ENCODE measurements at places on chromosomes 16 and 17.
A peak's percentile ranks its signal among the peaks of the same experiment; 100 is the strongest.

DNA sequence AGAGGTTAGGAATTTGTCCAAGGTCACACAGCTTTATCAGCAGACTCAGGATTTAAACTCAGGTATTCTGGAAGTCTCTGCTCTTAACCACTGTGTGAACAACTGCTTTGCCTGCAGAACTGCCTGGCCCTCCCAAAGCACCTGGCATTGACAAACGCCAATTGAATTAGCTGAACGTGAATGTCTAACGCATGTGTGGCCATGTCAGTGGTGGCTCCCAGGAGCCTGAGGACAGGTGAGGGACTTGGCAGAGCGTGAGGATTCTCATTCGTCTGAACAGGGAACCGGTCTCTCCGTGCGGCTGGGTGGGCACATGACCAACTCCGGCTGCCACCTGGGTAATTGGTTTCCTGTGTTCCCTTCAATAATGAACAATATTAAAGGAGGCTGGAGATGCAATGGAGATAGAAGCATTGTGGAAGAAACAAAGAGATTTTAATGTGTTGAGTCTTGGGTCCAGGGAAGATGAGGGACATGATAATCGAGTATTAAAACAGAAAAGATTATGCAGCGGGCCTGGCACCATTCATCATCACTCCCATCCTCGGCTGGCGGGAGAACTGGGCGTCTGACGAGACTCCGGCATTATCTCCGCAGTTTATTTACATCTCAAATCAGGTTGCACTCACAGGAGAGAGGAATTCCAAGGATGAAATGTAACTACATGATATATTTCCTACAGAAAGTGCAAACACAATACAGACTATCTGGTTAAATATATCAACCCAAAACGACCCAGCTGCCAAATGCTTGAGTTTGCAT lies 113.5 kb downstream of the NPIPB5 start:
- no peak for DNase-seq

DNA sequence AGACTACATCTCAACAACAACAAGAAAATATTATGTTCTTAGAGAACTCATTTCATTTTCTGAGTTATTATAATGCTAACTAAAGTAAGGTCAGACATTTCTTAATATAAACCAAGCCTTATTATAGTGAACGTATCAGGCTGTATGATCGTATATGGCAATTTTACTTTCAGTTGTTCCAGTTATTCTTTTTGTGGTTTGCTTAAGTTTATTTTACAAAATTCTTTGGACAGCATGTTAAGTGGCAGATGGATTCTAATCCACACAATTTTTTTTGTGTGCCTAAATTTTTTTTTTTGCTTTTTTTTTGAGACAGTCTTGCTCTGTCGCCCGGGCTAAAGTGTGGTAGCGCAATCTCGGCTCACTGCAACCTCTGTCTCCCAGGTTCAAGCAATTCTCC lies 59.0 kb downstream of the VMP1 start:
- no peak for DNase-seq

- DNase-seq, result peak; percentile 67
Measured at GRCh38 chr17:59830007-59830630, 62.6 kb downstream of the TUBD1 start.

DNA sequence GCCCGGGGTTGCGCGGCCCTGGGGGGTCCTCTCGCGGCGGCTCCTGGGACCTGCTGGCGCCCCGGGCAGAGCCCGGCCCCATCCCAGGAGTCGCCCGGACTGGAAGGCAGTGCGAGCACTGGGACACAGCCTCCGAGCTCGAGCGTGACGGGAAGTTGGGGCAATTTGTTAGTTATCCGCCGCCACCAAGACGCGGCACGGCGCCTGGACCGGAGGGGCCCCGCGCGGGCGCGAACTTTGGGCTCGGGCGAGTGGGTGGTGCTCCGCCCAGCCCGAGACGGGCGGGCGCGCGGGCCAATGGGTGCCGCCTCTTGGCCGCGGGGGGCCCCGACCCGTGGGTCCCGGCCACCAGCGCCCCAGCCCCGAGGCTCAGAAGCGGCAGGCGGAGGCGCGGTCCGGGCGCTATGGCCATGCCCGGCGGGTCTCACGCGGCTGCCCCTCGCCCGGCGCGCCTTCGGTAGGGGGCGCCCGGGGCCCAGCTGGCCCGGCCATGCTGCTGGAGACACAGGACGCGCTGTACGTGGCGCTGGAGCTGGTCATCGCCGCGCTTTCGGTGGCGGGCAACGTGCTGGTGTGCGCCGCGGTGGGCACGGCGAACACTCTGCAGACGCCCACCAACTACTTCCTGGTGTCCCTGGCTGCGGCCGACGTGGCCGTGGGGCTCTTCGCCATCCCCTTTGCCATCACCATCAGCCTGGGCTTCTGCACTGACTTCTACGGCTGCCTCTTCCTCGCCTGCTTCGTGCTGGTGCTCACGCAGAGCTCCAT lies at the start of gene ADORA2B:
ADORA2B (plus strand) TSS at position 372 of the 768 bp plus-strand sequence; CDS start at position 491, 119 bp downstream.
- peak; percentile 55 for DNase-seq

DNA sequence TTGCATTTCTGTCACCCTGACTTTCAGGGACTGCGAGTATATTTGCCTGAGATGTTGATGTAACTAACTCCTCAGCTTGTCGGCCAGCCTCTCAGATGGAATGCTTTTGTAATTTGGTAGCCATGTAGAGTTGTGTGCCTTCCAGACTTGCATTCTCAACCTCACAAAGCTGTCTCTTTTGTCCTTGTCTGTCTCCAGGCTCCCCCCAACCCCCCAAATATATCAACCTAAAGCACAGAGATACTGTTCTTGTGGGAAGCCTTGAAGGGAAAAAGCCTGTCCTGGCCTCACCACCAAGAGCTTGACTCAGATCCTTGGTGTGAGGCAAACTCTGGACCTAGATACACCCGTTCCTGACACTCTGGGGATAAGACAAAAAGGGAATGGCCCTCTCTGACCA lies 18.4 kb downstream of the SAP30BP start:
- no peak for DNase-seq

DNA sequence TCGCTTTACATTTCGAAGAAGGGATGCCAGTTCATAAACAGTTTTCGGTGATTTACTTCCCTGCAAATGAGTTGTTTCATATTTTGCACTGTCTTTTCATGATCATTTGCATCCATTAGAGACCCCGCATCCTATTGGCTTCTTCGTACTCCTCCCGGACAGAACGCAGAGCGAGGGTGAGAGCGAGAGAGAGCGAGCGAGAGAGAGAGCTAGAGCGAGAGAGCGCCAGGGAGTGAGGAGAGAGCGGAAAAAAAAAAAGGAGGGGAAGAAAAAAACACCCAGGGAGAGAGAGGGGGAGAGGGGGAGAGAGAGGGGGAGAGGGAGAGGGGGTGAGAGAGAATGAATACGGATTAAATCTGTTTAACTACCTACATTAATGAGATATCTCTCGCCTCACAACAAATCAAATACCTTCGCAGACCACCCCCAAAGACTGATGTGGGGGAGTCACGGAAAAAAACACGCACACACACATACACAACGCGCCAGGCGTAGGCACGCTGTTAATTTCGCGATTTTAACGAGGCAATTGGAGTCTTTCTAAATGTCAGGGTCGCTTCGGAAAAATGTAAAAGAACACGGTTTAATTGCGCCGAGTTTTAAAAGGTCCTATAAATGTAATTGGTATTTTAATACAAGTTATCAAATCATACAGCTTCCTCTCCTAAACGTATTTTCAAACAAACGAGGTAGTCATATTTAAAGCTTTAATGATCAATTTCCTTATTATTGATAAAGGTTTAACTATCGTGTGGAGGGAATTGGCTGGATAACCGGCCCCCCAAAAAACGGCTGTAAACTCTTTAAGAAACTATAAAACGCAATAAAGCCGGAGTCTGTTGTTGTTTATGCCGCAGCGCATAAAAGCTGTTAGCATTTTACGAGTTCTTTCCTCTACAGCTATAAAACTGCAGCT lies at the start of gene HOXB8:
HOXB8 (minus strand) TSS at position 246 of the 916 bp plus-strand sequence. CDS start 588 bp downstream, outside the sequence.
- no peak for DNase-seq

- no peak for DNase-seq
Measured at GRCh38 chr16:84449156-84450140, 55.0 kb downstream of the MEAK7 start.

- no peak for DNase-seq
Measured at GRCh38 chr16:12503191-12503590, 300.5 kb downstream of the CPPED1 start.

DNA sequence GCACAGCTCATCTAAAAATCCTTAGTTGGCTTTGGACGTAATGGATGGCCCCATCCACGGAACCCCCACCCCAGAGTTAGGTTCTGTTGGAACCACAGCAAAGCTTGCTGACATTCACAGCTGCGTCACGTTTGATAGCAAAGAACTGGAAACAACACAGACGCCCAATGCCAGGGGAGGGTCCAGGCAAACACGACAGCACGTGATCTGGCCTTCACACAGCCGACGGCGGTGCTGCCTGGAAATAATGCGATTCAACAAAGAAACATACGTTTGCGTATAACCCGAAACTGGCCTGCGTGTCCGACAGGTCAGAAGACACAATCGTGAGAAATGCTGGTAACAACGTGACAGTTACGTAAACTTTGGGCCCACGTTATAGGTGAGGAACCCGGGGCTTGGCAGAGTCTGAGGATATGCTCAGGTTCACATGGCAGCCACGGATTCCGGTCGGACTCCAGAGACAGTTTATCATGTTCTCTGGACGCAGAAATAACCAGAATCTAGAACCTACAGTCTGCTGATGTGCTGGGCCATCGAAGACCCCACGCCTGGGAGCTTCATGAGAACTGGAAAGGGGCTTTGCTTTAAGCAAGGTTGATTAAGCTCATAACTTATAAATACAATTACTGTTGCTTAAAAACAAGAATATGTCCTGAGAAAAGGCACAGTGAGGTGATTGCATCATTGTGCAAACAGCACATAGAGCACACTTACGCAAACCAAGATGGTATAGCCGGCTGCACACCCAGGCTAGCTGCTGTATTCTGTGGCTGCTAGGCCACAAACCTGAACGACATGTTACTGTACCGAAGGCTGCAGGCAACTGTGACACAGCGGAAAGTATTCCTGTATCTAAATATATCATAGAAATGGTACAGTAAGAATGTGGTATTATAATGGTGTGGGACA lies 70.4 kb downstream of the RPH3AL start:
- no peak for DNase-seq

GRCh38 chr16:74999219-74999608 lies 390 bp downstream of the ZNRF1 start:
- DNase-seq, result peak; percentile 17

DNA sequence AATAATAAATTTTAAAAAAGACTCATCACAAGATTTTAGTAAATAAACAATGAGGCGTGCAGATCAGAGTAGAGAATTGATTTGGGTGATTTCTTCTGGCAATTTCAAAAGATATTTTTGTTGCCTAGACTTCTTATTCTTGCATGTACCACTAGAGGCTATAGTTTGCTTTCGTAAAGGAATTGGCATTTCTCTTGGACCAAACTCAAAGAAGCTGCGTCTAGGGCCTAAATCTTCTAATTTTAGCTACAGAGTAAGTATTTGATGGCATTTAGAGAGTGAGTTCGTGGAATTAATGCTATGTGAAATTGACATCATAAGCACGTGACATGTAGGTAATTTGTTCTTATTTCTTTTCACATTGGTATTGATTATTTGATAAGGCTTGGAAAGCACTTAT lies 24.4 kb upstream of the ABCC11 start:
- no peak for DNase-seq

GRCh38 chr16:87635541-87636049 lies 33.3 kb downstream of the JPH3 start:
- DNase-seq, result peak; percentile 82

DNA sequence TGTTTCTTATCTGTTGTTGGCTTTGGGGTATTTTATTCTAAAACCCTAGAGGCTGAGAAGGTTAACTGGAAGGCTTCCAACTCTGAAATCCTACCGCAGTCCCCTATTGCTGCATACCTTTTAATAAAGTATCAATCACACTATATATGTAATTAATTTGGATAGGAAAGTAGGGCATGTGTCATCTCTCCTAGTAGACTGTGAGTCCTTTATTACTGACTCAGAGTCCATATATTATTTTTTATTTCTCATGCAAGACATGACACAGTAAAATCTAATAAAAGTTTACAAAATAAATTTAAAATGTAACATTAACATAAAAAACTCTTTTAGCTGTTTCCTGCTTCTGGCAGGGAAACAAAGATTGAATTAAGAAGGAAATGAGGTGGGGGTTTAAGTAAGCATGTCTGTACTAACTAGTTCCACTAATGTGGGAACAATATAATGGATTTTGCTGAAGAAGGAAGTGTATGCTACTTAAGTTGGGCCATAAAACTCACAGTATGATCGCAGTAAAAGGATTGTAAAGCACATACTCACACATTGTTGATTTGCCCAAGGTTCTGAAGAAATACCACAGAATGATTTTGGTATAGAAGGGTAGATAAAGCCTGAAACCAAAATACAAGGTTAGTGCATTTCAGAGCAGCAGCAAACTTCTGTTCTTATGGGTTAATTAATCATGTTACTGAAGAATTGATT lies 97.6 kb upstream of the HLF start:
- no peak for DNase-seq

DNA sequence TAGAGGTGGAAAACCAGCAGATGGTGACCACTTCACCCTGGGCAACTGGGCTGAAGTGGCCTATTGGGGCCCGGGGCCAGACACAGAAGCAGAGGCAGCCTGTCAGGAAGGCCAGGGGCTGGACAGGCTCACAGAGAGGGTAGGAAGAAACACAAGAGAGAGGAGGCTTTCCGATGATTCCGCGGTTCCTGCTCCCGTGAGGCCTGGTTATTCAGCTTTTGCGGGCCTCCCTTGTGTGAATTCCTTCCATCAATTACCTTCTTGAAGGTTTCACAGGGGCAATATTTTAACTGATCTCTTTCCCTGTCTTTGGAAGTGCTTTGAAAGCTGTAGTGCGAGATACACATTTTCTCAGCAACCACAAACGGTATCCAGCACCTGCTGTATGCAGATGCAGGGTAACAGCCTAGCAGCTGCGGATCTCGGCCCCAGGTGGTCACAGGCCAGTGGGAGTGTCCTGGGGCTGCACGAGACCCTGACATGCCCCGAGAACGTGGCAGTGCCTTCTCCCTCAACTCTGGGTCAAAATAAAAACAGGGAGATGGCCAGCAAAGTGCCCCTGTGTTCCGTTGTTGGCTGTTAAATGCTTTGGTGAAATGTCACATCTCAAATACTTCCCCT lies 11.6 kb upstream of the CMIP start:
- no peak for DNase-seq

DNA sequence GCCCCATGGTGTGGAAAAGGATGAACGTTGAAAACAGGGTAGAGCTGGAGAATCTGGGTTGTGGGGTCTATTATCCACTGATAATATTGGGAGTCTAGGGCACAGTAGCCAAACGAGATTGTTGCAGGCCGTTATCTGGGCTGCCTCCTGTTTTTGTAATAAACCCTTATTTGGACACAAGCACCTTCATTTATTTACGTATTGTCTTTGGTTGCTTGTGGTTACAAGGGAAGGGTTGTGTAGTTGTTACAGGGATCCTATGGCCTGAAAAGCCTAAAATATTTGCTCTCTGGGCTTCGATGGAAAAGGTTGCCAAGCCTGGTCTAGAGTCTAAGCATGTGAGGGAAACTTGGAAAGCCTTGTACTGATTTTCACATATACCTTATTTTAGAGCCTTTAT lies 4.3 kb upstream of the SMARCE1 start:
- DNase-seq, result no peak

GRCh38 chr17:44312396-44313104 lies 4.1 kb downstream of the RUNDC3A start:
- no peak for DNase-seq

Data from activated CD4-positive, alpha-beta T cell treated with anti-CD3 and anti-CD28 coated beads, Interleukin-2, amount 50 U/mL, for 48 hours (primary cell).